Right forelimb (tissue), 1 donor: ENCODE measurements at places on chromosomes 7 and 10.

- DNase-seq = no peak
Measured at GRCh38 chr10:94358480-94358879, 4.3 kb downstream of the NOC3L start.

DNA sequence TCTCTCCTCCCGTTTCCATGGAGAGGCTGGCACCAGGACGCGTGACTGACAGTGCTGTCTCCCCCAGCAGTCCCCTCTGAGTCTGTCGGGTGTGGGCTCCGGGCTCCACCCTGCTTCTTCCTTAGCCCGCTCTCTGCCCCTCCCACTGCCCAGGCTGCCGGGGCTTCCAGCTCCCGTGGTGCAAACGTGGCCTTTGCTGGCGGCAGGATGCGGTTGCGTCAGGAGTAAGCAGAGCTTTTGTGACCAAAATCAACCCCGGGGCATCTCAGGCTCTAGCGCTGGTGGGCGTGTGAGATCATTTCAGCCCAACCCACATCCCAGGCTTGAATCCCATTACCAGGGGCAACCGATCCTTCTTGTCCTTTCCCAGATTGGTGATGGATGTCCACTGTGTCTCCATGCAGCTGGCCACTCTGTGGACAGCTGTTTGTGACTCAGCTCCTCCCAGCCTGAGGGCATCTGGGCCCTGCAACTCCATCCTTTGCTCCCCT is 28.2 kb downstream of the PTPRE start:
- DNase-seq = no peak

DNA sequence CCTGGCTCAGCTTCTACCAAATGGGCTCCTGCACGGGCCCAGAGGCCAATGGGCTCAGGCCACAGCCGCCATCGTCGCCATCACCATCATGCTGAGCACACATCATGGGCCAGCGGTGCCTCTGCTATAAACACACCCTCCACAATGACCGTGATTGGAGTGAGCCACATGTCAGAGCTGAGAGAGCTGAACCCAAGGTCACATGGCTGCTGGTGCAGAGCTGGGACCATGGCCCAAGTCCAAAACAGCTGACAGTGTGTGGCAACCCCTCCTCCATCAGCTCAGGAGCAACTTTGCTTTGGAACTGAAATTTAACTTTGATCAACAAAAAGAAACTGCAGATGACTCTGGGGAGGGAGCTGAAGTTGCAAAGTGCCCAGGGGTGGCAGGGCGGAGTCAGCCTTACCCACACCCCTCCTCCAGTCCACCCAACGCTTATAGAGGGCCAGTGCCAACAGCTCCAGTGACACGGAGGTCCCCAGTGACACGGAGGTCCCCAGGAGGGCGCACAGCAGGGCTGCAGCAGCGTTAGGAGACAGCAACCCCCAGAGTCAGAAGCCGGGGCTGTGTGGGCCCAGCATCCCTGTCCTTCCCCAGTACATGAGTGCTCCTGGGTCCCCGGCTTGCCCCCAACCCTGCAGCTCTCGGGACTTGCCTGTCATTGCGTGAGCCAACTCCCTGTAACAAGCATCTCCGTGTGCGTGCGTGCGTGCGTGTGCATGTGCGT is 249.6 kb downstream of the ELFN1 start:
- DNase-seq = no peak

- DNase-seq = no peak
Measured at GRCh38 chr10:123421461-123421860, 244.7 kb upstream of the GPR26 start.

- DNase-seq = no peak
Measured at GRCh38 chr10:92957223-92958010, 103.2 kb upstream of the CYP26C1 start.

DNA sequence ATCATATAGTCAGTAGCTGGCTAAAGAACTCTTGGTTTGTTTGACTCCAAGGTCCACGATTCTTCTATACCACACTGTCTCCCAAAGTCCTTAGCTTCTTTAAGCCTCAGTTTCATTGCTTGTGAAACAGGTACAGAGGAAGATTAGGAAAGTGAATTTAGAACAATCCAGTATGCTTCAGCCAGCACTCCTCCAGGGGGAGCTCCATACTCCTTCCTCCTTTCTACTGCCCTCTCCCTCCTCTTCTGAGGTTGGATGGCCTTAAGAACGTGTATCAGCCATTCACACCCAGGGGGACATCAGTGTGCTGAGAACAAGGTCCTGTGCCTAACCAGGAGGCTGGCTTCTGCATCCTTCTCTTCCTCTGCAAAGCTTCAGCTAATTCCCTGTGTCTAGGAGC is 54.8 kb upstream of the CALD1 start:
- DNase-seq = no peak

- no peak for DNase-seq
Measured at GRCh38 chr7:84837405-84837804, 349.5 kb downstream of the SEMA3D start.

GRCh38 chr10:89392974-89393373 is 551 bp downstream of the IFIT1 start:
- no peak for DNase-seq

- no peak for DNase-seq
Measured at GRCh38 chr10:35895331-35895730, 253.2 kb upstream of the FZD8 start.

- DNase-seq = no peak
Measured at GRCh38 chr7:89914711-89915110, 239.6 kb upstream of the STEAP1 start.

GRCh38 chr7:100894860-100895700 is 608 bp downstream of the ACHE start:
- peak; percentile 84 for DNase-seq

- no peak for DNase-seq
Measured at GRCh38 chr10:56142092-56142728, 218.8 kb downstream of the ZWINT start.

GRCh38 chr7:155178096-155178495 is 108.0 kb downstream of the HTR5A start:
- no peak for DNase-seq

DNA sequence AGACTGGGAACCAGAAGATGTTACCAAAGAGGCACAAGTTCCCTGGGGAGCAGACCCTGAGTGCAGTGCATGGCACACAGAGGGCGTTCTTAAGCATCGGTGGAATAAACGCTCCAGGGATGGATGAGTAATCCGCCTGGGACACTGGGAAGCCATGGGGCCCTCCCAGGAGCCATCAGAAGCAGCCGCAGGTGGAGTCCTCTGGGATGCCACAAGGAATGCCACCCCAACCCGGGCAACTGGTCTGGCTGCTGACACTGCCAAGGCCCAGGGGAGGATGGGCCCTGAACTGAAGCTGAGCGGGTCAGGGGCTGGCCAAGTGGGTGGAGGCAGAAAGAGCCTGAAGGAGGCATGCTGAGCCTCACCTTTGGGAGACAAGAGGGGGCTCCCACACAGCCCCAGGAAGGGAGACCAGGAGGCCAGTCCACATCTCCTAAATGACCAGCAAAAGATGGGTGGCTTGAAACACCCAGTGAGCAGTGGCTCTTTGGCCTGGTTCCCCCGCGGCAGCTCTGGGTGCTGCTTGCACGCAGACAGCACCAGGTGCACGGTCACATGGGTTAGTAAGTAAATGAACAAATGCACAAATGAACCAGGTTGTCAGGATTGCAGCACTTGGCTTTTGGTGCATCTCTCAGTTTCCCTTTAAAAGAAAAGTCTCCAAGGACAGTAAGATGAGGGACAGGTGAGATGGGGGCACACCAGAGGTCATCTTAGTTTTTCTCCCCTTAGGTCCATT is 141.3 kb upstream of the ZMIZ1 start:
- DNase-seq = no peak

- DNase-seq = no peak
Measured at GRCh38 chr10:105062951-105063350, 421.9 kb downstream of the SORCS3 start.

GRCh38 chr7:23353172-23353571 is 54.0 kb downstream of the MALSU1 start:
- no peak for DNase-seq

DNA sequence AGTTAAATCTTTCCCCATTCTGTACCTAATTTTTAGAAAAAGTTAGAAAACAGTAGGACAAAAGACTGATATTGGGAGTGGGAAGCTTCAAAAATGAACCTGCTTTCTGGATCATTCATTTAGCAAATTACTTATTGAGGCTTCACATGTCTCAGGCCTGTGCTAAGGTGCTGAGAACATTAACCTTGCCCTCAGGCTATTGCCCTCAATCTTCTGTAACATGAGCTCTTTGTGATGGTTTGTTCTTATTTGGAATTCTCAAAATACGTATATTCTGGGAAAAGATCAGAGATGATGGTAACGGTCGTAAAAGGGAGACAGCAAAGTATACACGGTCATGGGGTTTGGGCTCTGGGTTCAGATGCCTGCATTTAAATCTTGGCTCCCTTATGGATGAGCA is 39.5 kb upstream of the PRKG1 start:
- no peak for DNase-seq

GRCh38 chr7:136066304-136067143 is 89.4 kb upstream of the MTPN start:
- DNase-seq = no peak
